Fibroblast of skin of scalp (primary cell): ENCODE measurements at places on chromosomes 11 and 22.

DNA sequence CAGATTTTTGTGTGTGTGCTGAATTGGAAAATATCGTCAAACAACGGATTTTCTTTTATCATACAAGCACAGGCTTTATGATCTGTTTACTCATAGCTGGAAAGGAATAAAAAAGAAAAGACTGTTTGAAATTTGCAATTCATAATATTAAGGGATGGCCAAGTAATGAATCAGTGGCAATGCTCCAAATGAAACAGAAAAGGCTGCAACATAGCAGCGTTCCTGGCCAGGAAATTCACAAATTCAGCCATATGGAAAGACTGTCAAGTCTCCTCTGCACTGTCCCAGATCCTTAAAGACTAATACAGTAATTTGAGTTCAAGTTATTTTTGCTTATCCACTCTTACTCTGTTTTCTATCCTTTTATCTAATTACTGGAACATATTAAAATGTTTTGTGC, 98.2 kb downstream of the MSANTD4 start:
- DNase-seq: peak; percentile 51

DNA sequence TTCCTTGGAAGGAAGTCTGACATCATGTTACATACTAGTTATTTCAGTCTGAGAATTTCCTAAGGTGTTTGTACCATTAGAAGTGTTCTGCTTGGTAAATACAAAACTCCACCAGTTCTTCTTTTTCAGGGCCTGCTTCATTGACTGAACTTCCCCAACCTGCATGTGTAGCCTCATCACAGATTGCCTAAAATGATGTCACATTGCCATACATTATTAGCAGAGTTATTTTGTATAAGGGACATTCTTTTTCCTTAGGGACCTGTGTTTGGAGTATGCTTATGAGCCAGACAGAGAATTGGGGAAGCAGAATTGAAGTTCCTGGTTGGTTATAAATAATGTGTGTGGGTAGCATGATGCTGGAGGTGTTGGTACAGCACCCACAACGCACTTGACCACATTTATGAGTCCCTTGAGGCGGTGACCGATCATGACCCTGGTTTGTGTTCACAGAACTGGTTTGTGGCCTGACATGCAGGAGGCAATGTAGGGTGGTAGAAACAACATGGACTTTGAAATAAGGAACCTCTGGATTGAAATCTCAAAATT, 16.4 kb upstream of the MMP7 start:
- DNase-seq: no peak

- peak; percentile 42 for DNase-seq
Measured at GRCh38 chr22:27399161-27399560, 402.4 kb downstream of the MN1 start.

DNA sequence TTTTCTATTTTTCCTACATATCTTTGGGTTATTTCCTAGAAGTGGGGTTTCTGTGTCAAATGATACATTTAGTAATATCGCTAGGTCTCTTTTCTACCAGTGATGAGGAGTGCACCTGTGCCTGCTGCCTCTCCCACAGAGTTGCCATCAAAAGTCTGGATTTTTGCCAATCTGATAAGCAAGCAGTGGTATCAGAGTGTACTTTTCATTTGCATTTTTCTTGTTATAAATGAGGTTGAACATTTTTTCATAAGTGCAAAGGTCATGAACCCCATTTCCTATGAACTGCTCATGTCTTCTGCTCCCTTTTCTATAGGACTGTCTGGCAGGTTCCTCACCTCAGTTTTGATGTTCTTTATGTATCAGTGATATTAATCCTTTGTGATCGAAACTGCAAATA, 1.7 kb downstream of the TRPM5 start:
- DNase-seq: no peak

- peak; percentile 47 for DNase-seq
Measured at GRCh38 chr11:107821199-107821927, 37.2 kb downstream of the SLC35F2 start.

DNA sequence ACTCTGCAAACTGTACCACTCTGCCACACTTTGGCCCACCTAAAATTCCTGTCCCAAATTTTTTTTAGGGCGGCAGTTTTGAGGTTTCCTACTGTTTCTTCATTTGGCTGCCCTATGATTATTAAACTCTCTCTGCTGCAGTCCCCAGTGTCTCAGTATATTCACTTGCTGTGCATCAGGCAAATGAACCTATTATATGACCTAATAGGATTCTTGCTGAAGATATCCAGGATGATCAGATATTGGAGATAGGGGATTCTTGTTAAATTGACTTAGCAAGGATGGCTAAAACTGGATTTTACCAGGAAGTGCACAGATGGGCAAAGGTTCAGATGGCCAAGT, 410.8 kb upstream of the DDI1 start:
- DNase-seq: no peak

DNA sequence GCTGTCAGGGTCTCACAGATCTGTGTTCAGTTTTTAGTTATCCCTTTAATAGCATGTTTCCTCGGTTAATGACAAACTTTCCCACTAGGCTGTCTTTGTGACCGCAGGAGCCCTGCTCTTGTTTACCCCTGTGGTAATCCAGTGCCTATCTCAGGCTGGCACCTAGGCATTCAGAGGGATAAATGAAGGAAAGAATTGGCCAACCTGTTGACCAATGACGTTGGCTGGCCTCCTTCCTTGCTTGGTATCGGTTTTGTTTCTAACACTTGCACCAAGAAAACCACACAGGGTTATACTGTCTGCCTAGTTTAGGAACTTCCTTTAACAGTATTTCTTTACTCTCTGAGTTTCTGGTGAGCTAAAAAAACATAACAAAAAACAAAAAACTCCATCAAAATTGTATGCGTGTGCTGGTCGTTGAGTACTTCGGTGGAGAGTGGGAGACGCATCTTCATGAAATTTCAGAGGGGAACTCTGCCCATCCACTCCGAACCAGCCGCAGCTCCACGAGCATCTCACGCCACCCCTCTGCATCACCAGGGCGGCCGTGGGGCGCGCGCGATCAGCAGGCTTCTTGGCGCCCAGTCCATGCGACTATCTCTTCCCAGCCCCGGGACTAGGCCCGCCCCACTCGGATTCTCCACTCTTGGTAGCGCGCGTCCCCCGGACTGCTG, 563 bp upstream of the ENDOD1 start:
- DNase-seq: no peak

- DNase-seq: no peak
Measured at GRCh38 chr22:17412232-17412631, 43.0 kb downstream of the CECR2 start.

DNA sequence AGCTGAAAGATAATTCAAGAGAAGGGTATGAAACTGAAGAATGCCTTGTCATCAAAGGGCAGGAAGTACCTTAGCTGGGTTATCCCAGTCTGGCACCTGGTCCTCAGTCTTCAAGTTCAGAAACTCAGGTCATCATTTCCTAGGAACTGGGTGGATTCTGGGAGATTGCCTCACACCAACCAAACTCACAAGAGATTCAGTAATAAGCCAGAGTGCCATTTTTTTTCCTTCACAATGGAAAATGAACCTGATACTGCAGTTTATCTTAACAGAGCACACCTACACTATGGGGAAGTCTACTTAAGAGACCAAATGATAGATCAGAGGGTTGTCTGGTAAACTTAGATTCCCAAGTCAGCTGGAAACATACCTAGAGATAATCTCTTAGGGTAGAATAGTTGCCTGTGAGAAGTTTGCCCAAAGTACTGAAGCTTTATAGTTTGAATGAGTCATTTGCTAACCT, 3.8 kb upstream of the BUD13 start:
- DNase-seq: no peak

GRCh38 chr11:109749476-109749875, 327.5 kb downstream of the C11orf87 start:
- no peak for DNase-seq

DNA sequence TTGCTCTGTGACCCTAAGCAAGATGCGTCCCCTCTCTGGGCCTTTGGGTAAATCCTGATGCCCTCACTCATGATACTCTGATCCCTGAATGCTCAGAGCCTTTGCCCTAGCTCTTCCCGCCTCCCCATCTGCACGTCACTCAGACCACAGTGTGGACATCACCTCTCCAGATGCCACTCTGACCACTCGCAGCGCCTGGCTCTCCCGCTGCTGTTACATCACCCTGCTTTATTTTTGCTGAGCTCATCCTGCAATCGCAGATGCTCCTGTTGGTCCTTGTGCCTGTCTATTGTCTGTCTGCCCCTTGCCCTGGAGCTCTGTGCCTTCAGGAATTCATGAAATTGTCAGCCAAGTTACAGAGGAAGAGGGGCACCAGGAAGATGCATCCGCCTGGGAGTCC, 5.5 kb downstream of the OSM start:
- DNase-seq: no peak

- DNase-seq: no peak
Measured at GRCh38 chr11:116598036-116598435, 174.8 kb downstream of the BUD13 start.

- DNase-seq: no peak
Measured at GRCh38 chr11:102382384-102382783, 35.4 kb downstream of the BIRC2 start.

- DNase-seq: no peak
Measured at GRCh38 chr11:130241713-130242112, 73.0 kb downstream of the ZBTB44 start.

DNA sequence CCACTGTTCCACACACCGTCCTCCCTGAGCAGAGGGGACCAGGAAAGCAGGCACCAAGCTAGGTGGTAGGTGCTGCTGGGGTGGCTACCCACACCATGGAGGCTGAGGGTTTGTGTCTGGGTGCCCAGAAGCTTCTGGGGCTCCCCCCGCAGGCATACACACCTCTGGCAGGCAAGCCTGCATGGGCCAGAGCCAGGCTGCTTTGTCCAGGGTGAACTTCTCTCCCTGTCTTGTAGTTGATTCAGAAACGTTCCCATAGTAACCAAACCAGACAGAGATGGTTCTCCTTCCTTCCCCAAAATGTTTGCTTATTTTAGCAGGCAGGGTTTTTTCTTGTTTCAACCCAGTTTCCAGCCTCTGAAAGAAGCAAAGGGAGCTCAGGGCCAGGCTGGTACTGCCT, 40.9 kb upstream of the SUSD2 start:
- no peak for DNase-seq

GRCh38 chr11:117220568-117220967, 11.3 kb downstream of the PCSK7 start:
- DNase-seq: no peak

DNA sequence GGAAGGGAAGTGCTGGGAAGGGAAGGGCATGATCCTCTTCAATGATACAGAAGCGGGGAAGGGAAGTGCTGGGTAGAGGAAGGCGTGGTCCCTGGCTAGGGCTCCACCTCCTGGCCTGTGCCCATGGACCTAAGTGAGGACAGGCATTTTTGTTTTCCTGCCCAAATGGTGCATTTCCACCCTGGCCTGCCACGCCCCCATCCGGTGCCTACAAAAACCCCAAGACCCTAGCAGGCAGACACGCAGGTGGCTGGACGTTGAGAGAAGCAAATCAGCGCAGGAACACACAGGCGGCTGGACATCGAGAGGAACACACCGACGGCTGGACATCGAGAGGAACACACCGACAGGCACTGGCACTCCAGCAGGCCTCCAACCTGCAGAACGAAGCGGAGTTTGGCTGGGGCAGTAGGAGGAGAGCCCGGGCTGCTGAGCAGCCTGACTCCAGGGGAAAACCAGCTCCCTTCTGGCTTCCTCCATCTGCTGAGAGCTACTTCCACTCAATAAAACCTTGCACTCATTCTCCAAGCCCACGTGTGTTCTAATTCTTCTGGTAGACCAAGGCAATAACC, 628.3 kb downstream of the BUD13 start:
- DNase-seq: no peak

GRCh38 chr11:6405846-6406245, 13.0 kb downstream of the APBB1 start:
- DNase-seq: no peak

- no peak for DNase-seq
Measured at GRCh38 chr11:2539371-2540222, 94.8 kb downstream of the KCNQ1 start.

DNA sequence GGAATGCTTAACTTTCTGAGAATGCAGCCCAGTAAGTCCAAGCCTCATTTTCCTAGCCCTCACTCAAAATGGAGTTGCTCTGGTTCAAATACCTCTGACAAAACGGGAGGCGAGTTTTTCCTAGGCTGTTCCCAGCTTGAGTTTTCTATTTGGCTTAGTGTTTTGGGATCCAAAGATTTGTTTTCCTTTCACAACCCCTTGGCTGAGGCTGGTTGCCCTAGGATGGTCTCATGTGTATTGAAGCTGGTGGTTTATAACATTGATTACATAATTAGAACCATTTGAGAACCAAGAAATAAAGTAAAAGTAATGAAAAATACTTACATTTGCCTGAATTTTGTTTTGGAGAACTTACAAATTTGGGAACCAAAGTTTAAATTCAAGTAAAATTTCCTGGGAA, 611.1 kb upstream of the LUZP2 start:
- no peak for DNase-seq

DNA sequence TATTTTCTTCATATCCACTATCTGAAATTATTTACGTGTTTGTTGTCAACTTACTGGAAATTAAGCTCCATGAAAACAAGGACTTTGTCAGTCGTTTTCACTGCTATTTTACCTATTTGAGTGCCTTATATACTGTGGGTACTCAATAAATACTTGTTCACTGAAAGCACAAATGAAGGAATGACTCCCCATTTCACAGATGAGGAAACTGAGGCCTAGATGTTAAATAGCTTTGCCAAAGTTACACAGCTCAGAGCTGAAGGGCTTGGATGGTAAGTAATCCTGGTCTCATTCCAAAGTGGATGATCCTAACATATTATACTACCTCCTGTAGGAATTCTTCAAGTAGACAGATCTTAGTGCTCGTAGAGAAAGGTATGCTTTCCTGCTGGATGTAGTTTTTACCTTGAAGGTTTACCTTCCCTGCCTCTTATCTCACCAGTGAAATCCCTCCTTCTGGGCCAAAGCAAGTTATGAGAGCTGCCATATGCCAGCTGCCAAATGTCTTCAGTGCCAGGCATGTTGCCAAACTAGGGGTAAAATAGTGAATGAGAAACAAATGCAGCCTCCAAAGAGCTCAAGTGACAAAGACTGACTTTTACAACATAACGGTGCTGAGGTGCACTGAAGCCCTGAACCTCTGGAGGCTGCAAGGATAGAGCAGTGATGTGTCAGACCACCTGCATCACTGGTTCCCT, 129.7 kb downstream of the TRIM44 start:
- DNase-seq: no peak

GRCh38 chr11:55707029-55707428, 45.0 kb downstream of the OR4C6 start:
- peak; percentile 0 for DNase-seq

- peak; percentile 90 for DNase-seq
Measured at GRCh38 chr11:128553662-128554362, 33.5 kb downstream of the ETS1 start.

GRCh38 chr11:131737357-131737756, 366.9 kb downstream of the NTM start:
- DNase-seq: no peak

GRCh38 chr11:2559527-2560311, 114.9 kb downstream of the KCNQ1 start:
- no peak for DNase-seq

DNA sequence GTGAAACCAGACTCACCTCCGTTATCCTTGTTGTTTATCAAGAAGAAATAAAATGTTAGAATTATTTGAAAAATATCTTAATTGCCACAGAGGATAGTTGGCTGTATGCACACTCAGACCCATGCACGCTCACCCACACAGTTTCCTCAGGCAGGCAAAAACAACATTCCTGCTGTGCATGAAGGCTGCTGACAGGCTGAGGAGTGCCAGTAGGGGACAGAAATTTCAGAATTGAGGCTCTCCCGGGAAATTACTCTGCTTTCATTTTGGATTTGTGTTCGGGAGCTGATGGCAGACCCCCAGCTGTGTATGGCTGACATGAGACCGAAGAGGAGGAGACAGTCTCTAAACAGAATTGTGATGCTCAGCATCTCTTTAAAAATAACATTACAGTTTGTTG, 87.5 kb downstream of the AMOTL1 start:
- peak; percentile 41 for DNase-seq

GRCh38 chr11:33692541-33692940, 8.1 kb downstream of the C11orf91 start:
- DNase-seq: no peak
